ENCODE measurements at places on chromosomes 6 and 20. TPM values are rescaled to one million over a fixed set of nuclear protein-coding genes. Genes with fewer than 3 reads are reported as not detected.

- DNase-seq: no peak
Observed at GRCh38 chr6:109393886-109394281, 11.6 kb upstream of the CD164 start.

DNA sequence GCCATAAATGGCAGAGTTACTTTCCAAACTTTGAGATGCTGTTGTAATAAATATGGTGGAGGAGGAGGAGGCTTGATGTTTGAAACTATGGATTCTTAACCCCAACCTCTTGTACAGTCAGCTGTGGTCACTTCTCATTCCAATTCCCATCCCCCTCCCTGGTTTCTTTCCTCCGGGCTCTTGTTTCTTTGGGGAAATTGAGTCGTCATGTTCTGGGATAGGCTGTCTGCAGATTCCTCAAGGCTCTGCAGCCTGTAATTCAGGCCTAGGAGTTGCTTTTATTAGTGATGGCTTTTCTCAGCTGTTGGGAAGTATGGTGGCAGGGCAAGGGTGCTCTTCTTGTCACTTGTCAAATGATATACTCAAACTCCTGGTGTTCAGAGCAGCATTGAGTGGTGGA lies 2.6 kb downstream of the PTK7 start:
- DNase-seq: no peak

- no peak for DNase-seq
Observed at GRCh38 chr20:36786246-36786645, 12.7 kb upstream of the DSN1 start.

BTNL2 gene
- not detected for total RNA-seq

TRDN gene
- total RNA-seq: 207 TPM

- no peak for DNase-seq
Observed at GRCh38 chr20:57498425-57499400, 26.2 kb downstream of the CTCFL start.

HLA-DQB1 gene
- 4.6 TPM for total RNA-seq

BPIFA1 gene
- not detected for total RNA-seq

GRCh38 chr6:64685401-64685800 lies 1021.6 kb downstream of the EYS start:
- DNase-seq: no peak

- no peak for DNase-seq
Observed at GRCh38 chr6:80789912-80790570, 683.6 kb downstream of the BCKDHB start.

EYS gene
- not detected for total RNA-seq

BFSP1 gene
- 0.68 TPM for total RNA-seq

Measured in left cardiac atrium (tissue), 4 donors.